ENCODE measurements at places on chromosomes 4 and X.

- DNase-seq: no peak
Observed at GRCh38 chr4:133402616-133403015, 253.5 kb downstream of the PCDH10 start.

DNA sequence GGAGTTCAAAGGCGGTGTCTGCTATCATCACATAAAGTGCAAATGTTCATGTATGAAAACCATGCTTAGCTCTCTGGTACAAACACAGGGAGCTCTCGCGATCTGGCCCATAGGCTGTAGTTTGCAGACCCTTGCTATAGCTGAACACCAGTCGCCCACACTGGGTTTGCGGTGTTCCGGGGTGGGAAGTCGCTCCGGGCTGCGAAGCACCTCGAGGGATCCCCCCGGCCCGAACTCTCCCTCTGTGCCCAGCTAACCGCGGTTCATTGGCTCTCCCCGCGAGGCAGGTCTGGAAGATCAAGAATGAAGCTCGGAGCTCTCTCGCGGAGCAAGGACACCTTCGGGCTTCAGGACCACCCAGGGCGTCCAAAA, 341 bp upstream of the PRPS2 start:
- no peak for DNase-seq

DNA sequence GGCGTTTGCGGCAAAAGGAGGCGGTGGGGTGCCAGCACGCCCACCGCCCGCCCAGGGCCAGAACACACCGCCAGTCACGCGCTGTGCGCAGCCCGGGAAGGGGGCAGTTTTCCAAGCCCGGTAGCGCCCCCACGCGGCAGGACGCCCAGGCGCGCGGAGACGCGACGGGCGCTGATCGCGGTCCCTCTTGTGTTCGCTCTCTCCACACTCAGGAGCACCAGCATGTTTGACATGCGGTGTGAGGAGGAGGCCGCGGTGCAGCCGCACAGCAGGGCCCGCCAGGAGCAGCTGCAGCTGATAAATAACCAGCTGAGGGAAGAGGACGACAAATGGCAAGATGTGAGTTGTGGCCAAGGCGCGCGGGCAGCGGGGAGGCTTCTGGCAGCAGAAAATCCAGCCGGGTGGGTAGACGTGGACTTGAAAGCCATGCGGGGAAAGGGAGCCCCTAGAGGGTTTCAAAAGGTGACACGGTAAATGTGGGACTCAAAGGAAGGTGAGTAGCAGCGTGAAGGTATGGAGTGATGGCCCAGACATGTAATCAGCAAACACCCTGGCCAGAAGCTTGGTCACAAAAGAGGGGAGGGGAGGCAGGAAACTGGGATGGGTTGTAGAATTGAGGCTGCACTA, 104.1 kb downstream of the PHOX2B start:
- peak; percentile 1 for DNase-seq

- DNase-seq: no peak
Observed at GRCh38 chr4:94933799-94934198, 176.0 kb downstream of the BMPR1B start.

DNA sequence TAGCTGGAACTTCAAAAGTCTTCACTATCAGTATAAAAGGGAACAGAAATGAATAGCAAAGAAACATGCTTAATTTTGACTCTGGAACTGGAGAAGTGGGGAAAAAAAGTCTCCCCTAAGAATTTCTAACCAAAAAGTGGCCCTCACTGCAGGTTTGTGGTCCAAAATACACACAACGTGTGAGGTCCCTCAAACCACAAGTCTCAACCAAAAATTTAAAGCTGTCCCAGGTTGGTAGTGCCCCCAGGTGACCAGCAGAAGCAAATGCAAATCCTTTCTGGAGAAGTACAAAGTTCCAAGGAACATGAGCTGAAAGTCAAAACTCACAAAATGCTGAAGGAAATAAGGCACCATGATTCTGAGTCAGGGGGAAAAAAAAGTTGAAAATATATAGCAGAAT, 23.6 kb upstream of the VAMP7 start:
- no peak for DNase-seq

DNA sequence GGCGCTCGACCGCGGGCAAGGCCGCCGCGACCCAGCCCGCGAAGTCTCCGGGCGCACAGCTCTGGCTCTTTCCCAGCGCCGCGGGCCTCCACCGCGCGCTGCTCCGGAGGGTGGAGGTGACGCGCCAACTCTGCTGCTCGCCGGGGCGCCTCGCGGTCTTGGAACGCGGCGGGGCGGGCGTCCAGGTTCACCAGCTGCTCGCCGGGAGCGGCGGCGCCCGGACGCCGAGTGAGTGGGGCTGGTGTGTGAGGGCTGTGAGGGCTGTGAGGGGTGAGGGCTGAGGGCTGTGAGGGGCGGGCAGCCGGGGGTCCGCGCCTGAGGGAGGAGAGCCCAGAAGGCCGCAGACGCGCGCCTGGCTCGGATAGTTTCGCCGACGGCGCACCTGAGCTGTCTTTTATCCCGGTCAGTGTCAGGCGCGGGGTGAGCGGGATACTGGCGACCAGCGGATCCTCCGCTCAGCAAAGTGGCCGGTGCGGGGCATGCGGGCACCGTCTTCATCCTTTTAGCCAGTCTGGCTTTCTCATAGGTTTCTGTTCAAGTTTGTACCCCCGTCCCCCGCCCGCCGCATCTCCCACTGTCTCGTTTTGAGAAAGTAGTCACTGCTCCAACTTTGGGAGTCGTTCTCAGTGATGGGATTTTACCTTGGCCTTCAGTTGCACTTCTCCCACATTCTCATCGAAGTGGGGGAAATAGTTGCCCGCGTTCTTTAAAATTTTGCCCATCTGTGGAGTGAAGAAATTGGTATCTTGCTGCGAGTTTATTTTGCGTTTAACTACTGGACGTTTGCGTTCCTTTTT, 586 bp downstream of the HERC5 start:
- peak; percentile 25 for DNase-seq

GRCh38 chr4:138492176-138492575, 250.0 kb upstream of the SLC7A11 start:
- DNase-seq: no peak

GRCh38 chr4:5037553-5038551, 13.4 kb upstream of the STK32B start:
- DNase-seq: no peak

GRCh38 chr4:86487738-86488348, 106.3 kb upstream of the PTPN13 start:
- no peak for DNase-seq

DNA sequence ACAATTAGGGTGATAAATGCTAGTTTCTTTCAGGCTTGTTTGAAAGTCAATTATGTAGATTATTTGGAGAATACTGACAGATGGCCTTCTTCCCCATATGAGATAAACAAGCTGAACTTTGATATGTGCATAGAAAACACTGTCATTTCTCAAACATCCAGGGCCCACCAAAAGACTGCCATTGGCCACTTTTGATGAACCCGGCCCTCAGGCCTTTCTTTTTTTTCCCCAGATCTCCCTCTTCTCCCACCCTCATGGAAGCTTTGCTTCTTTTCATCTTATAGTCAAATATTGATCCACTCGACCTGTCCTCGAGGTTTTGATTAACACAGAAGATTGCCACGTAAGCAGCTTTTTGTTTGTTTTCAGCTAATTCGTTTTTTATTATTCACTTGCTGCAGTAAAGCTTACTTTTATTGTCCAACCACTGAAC, 377.4 kb downstream of the SMARCA1 start:
- no peak for DNase-seq

- DNase-seq: no peak
Observed at GRCh38 chrX:118780911-118781310, 42.7 kb upstream of the ZCCHC12 start.

- no peak for DNase-seq
Observed at GRCh38 chr4:53196882-53197771, 168.7 kb downstream of the SCFD2 start.

DNA sequence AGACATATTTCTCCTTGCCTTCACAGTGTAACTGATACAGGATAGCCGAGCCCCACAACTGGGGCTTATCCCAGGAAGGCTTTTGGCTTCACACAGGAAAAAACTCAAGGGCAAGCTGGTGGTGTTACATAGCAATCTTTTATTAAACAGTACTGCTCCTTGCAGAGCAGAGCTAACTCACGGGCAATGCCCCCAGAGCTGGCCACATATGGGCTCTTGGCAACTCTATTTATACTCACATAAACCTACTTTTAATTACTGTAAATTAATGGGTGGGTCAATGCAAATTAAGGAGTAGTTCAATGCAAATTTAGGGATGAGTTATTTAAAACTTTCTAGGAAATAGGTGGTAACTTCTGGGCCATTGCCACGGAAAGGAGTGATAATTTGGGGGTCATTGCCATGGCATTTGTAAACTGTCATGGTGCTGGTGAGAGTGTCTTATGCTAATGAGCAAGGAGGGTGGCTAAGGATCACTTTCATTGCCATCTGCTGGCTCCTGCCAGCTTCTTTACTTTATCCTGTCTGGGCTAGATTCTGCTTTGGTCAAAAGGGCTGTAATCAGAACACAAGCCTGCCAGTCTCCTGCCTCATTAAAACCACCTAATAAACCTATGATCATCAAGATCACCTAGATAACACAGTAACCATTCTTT, 288.8 kb downstream of the CENPC start:
- no peak for DNase-seq

- no peak for DNase-seq
Observed at GRCh38 chr4:127631420-127631819, 1.3 kb upstream of the INTU start.

- no peak for DNase-seq
Observed at GRCh38 chr4:176134670-176135069, 60.7 kb downstream of the SPATA4 start.

- peak; percentile 72 for DNase-seq
Observed at GRCh38 chr4:146243141-146243882, 29.0 kb downstream of the REELD1 start.

- DNase-seq: no peak
Observed at GRCh38 chrX:148600581-148600980, 100.2 kb downstream of the AFF2 start.

DNA sequence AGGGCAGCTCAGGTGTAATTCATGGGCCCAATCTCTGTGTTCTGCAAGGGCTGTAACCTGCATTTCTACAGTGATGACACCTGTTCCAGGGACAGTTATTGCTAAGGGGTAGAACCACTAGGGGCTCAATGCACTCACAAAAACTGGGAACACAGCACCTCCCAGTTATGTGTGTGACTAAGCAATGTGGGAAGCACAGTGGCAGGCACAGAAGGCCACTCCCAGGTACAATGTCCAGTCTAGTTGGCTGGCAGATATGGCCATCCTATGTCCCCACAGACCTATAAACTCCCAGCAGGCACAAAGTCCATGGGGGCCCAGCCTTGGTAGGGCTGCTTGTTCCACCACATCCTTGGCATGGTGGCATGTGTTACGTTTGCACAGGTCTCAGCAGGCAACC, 25.7 kb downstream of the CXCL13 start:
- no peak for DNase-seq

DNA sequence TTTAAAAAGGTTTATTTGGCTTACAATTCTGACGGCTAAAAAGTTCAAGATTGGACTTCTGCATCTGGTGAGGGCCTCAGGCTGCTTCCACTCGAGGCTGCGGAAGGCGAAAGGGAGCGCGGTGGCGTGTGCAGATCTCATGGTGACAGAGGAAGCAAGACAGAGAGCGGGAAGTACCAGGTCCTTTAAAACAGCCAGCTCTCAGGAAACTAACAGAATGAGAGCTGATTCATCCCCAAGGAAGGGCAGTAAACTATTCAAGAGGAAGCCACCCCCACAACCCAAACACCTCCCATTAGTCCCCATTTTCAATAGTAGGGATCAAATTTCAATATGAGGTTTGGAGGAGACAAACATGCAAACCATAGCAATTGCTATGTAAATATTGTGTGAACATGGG, 2144.2 kb upstream of the AGA start:
- no peak for DNase-seq

DNA sequence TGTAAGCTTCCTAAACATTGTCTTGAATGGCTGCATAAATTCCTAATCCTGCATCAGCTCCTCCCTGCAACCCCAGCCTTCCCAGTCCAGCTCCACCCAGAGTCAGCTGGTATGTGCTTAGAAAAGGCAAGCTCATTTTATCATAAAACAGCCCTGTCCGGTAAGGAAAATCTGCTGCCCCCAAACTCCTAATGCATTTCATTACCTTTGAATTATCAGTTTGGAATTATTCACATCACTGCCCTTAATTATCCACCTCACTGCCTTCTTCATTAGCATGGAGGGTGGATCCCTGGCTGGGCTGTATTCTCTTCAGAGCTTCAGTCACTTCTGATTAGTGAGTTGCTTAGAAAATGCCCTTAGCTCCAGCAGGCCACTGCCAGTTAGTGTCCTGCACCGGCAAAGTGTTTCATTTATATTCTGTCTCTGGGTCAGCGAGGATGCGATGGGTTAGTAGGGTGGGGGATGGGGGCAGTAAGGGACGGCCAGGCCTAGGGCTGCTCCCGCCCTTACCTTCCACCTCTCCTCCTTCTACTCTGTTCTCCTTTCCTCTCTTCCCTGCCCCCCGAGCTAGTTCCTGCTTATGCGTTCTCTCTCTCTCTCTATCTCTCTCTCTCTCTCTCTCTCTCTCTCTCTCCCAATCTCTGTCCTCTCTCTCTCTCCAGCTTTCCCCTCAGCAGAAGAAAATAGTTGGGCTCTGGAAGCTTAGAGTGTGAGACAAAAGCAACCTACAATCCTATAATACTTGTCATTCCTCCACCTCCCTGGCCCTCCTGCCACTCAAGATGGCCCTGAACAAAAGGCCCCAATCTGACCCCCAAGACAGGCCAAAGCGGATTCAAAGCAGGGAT, 174.8 kb upstream of the KLF3 start:
- no peak for DNase-seq

DNA sequence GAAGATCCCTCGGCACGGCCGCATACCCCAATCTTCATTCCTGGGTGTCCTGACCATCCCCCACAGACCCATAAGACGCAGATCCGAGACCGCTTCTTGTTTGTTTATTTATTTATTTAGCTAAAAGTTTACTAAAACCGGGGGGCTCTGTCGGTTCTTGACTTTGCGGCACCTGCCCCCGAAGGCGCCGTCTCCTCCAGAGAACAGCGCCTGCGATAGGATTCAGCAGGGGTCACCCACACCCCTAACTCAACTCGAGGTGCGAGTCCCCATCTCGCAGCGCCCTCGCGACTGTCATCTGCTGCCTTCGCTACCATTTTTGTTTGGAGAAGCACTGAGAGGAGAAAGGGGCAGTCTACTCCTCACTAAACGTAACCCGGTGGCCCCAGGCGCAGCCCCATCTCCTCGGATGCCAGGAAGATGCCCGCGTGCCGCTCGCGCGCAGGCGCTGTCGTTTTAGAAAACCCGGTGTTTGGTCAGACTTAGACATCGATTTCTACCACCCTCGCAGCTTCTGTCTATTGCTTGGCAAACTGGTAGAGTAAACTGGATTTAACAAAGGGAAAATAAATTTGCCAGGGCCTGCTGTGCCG, 18.9 kb upstream of the GPR101 start:
- peak; percentile 30 for DNase-seq

DNA sequence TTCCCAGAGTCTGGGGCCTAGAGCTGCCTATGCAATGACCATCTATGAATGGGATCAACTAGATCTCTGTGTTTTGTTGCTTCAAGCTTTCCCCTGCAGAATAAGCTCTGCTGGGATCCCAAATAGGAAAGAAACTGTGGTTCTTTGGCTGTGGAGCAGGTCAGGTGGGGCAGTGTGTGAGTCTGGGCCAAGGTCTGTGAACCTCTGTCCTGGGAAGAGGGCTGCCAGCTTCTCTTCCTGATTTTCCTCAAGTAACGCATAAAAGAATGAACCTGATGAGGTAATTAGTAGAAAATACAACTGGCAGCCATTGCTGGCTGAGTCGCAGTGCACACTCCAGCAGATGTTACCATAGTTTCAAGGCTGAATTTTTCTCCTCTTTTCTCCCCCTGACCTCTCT, 4.6 kb upstream of the PIN4 start:
- no peak for DNase-seq
